Neural crest cell (in vitro differentiated cells): ENCODE measurements at places on chromosomes 1 and 21. TPM values are rescaled to one million over a fixed set of nuclear protein-coding genes. Genes with fewer than 3 reads are reported as not detected.

DNA sequence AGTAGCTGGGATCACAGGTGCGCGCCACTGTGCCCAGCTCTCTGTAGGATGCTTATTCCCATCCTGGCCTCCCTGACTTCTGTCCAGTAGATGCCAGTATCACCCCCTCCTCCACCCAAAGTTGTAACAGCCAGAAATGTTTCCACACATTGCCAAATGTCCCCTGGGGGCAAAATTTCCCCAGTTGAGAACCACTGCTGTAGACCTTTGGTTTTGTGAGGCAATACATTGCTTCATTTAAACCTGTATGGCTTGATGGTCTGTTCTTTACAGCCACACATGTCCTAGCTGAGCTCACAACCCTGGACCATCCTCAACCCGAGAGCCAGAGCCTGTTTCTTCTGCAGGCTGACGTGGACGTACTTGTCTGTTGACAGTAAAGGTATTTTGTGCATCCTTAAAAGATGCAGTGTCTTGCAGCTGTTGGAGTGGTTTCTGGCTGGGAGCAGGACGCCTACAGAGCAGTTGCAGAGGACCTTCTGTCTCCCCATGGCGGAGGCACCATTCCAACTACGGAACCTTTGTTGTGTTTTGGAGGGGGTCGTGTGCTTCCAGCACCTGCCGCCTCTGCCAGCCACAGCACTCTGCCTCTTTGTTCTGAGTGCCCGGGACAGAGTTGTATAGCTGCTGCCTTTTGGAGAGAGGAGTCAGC, 26.6 kb downstream of the DOP1B start:
- no peak for DNase-seq
- H3K27ac ChIP-seq, result no peak overlapping the region
- H3K27me3 ChIP-seq, result no peaks in the 10 kb centered on the region
- peaks cover 3% of the 10 kb centered on the region for H3K4me1 ChIP-seq
- H3K36me3 ChIP-seq, result no peaks in the 10 kb centered on the region

The BLACAT1 gene
- total RNA-seq, result 3.8 and 3.9 TPM in 2 replicates

DNA sequence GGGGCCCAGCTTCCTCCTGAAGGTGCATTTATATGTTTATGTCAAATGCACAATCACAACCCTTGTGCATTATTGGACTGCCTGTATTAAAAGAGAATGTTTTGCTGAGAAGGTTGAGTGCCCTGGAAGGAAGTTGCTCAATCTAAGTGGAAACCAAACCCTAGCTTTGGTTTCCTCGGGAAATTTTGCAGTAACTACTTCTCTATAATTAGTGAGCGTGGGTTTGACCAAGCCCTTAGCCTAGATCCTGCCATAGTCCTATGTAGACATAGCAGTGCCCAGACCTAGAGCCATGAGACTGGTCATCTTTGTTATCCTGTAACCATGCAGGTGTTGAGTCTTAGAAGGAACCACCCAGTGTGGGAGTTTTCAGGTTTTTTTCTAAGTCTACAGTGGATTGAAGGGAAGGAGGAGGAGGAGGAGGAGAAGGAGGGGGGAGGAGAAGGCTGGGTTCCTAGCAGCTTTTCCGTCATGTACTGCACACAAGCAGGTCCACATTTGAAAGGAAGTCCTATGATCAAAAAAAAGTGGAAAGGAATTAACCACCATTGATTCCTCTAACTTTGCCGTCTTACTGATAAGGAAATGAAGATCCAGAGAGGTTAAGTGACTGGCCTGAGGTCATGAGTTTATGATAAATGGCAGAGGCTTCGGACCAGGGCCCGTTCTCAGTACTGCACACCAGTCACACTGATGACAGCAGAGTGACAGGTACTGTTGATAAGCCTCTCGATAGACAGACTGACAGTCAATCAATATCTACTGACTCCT, 72.2 kb upstream of the LYST start:
- no peak for DNase-seq
- H3K27ac ChIP-seq, result no peak overlapping the region
- H3K4me1 ChIP-seq, result peaks cover 12% of the 10 kb centered on the region
- no peak overlapping the region for H3K4me3 ChIP-seq

- no peaks in the 10 kb centered on the region for H3K36me3 ChIP-seq
- H3K27me3 ChIP-seq, result peaks cover 24% of the 10 kb centered on the region
- no peak overlapping the region for H3K4me3 ChIP-seq
Observed at GRCh38 chr1:221230605-221231004, 351.4 kb downstream of the HLX start.

GRCh38 chr1:210330279-210330866, 1.7 kb downstream of the HHAT start:
- peaks cover 19% of the 10 kb centered on the region for H3K4me1 ChIP-seq
- H3K27me3 ChIP-seq, result no peaks in the 10 kb centered on the region
- no peak for DNase-seq

DNA sequence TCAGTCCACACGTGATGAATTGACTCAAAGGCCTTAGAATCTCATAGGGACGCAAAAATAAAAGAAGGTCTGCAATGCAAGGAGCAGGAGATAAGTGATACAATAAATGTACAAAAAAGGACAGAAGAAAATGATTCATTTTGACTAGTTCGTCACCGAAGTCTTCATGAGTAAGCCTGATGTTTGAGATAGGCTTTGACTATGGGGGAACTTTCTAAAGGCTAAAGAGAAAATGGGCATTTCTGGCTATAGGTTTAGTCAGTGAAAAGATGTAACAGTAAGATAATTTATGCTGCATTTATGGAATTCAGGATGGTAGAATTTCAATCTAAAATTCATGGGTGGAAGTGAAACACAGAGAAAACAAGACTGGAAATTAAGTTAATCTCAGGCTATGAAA, 163.0 kb downstream of the ADGRL4 start:
- H3K4me3 ChIP-seq, result no peak overlapping the region
- peaks cover 3% of the 10 kb centered on the region for H3K36me3 ChIP-seq
- DNase-seq, result no peak
- peaks cover 8% of the 10 kb centered on the region for H3K4me1 ChIP-seq

The AZIN2 gene
- 8.1 and 9.7 TPM in 2 replicates for total RNA-seq

- H3K27me3 ChIP-seq, result no peaks in the 10 kb centered on the region
- no peaks in the 10 kb centered on the region for H3K36me3 ChIP-seq
- H3K27ac ChIP-seq, result no peak overlapping the region
- H3K4me1 ChIP-seq, result no peaks in the 10 kb centered on the region
- no peak overlapping the region for H3K4me3 ChIP-seq
Observed at GRCh38 chr1:208009303-208009702, 98.4 kb upstream of the CD34 start.

- peaks cover 9% of the 10 kb centered on the region for H3K36me3 ChIP-seq
- H3K4me1 ChIP-seq, result peaks cover 12% of the 10 kb centered on the region
- H3K27me3 ChIP-seq, result no peaks in the 10 kb centered on the region
- H3K27ac ChIP-seq, result no peak overlapping the region
Observed at GRCh38 chr21:44072111-44072510, 35.1 kb upstream of the PWP2 start.

- H3K36me3 ChIP-seq, result no peaks in the 10 kb centered on the region
- H3K4me1 ChIP-seq, result peaks cover 10% of the 10 kb centered on the region
- no peak overlapping the region for H3K4me3 ChIP-seq
- peaks cover 22% of the 10 kb centered on the region for H3K27me3 ChIP-seq
- no peak for DNase-seq
Observed at GRCh38 chr1:29854700-29855276, 618.5 kb downstream of the PTPRU start.

- no peaks in the 10 kb centered on the region for H3K27me3 ChIP-seq
- no peak overlapping the region for H3K4me3 ChIP-seq
- no peaks in the 10 kb centered on the region for H3K4me1 ChIP-seq
- no peak overlapping the region for H3K27ac ChIP-seq
- peaks cover 2% of the 10 kb centered on the region for H3K36me3 ChIP-seq
- no peak for DNase-seq
Observed at GRCh38 chr1:173355281-173356031, 121.7 kb upstream of the PRDX6 start.

The C1orf185 gene
- not detected in 2 replicates for total RNA-seq

- no peaks in the 10 kb centered on the region for H3K36me3 ChIP-seq
- peak overlapping the region; percentile 23 for H3K4me3 ChIP-seq
- peak; percentile 79 for DNase-seq
- H3K4me1 ChIP-seq, result peaks cover 12% of the 10 kb centered on the region
- H3K27me3 ChIP-seq, result peaks cover 48% of the 10 kb centered on the region
Observed at GRCh38 chr1:4652631-4653327, 1.6 kb upstream of the AJAP1 start.

DNA sequence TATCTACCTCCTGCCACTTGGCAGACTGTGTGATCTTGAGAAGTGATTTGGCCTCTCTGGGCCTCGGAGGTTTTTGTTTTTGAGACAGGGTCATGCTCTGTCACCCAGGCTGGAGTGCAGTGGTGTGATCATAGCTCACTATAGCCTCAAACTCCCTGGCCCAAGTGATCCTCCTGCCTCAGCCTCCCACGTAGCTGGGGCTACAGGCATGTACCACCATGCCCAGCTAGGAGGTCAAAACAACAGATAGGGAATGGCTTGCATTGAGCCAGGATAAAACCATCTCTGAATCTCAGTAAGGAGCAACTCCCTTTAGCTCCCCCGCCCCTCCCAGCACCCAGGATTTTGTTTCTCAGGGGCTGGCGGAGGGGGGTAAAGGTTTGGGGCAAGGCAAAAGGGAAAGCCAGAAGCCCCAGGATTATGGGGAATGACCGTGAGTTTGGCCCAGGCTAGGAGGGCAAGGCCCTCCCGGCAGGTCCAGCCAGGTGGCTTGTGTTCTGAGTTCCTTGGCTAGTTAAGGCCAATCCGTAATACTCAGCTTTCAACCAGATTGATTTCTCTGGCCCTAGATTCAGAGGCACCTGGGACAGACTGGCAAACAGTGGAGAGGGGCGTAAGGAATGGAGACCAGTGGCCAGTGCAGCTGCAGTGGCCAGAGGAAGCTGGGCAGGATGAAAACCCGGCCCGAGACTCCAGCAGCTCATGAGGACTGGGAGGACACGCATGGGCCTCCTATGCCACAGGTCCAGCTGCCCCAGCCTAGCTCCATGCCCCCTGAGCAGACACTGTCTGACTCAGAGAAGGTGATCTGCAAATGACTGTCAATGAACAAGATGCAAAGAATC, 130.1 kb downstream of the DMRTB1 start:
- no peaks in the 10 kb centered on the region for H3K27me3 ChIP-seq
- no peak overlapping the region for H3K27ac ChIP-seq
- no peak for DNase-seq
- H3K36me3 ChIP-seq, result no peaks in the 10 kb centered on the region
- no peak overlapping the region for H3K4me3 ChIP-seq
- H3K4me1 ChIP-seq, result peaks cover 5% of the 10 kb centered on the region

The LCE3E gene
- total RNA-seq, result not detected in 2 replicates

- no peak for DNase-seq
- H3K4me1 ChIP-seq, result peaks cover 18% of the 10 kb centered on the region
- peaks cover 9% of the 10 kb centered on the region for H3K36me3 ChIP-seq
Observed at GRCh38 chr1:214463596-214463995, 87.8 kb downstream of the PTPN14 start.

GRCh38 chr1:75615613-75616435, 4.9 kb upstream of the SLC44A5 start:
- H3K4me3 ChIP-seq, result peak overlapping the region; percentile 87
- no peak overlapping the region for H3K27ac ChIP-seq
- peaks cover 2% of the 10 kb centered on the region for H3K36me3 ChIP-seq
- H3K27me3 ChIP-seq, result peaks cover 38% of the 10 kb centered on the region
- DNase-seq, result peak; percentile 52

The GPR37L1 gene
- 0.05 TPM in 1 of 2 replicates, not detected in the other for total RNA-seq

The FCRL2 gene
- total RNA-seq, result not detected in 2 replicates

GRCh38 chr1:159141584-159142390, 29.6 kb upstream of the CADM3 start:
- H3K36me3 ChIP-seq, result no peaks in the 10 kb centered on the region
- H3K27me3 ChIP-seq, result no peaks in the 10 kb centered on the region
- no peaks in the 10 kb centered on the region for H3K4me1 ChIP-seq
- no peak for DNase-seq
- no peak overlapping the region for H3K27ac ChIP-seq

The SERTAD4 gene
- 1.5 and 1.6 TPM in 2 replicates for total RNA-seq

DNA sequence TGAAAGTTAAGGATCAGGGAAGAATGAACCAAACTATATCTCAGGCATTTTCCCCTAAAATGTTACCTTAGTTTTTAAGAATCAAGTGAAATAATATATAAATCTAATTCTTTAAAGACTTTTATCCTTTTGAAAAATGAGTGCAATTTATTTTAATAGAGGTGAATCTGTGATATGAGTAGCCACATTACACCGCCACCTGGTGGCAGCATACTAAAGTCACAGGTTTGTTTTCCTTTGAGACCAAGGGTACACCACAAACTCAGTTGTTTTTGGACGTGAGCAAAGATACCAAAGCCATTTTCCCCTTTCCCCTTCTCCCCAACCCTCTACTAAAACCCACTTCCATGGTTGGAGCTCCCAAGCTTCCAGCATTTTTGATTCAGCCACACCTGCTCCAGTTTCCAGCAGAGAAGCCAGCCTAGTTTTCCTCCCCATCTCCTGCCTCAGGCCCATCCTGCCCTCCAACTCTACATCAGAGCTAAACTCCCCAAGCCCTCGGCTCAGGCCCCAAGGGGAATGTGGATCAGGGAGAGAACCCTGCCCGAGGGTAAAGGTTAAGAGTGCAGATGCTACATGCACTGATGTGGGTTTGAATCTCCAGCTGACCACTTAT, 22.9 kb upstream of the LDLRAP1 start:
- H3K27me3 ChIP-seq, result no peaks in the 10 kb centered on the region
- H3K27ac ChIP-seq, result no peak overlapping the region
- peaks cover 10% of the 10 kb centered on the region for H3K4me1 ChIP-seq
- H3K4me3 ChIP-seq, result no peak overlapping the region
- H3K36me3 ChIP-seq, result no peaks in the 10 kb centered on the region

GRCh38 chr21:46029186-46029924, 47.8 kb downstream of the COL6A1 start:
- H3K4me3 ChIP-seq, result no peak overlapping the region
- H3K27me3 ChIP-seq, result no peaks in the 10 kb centered on the region
- H3K36me3 ChIP-seq, result peaks cover 16% of the 10 kb centered on the region
- H3K4me1 ChIP-seq, result peaks cover 16% of the 10 kb centered on the region
- no peak for DNase-seq
- H3K27ac ChIP-seq, result no peak overlapping the region

- peaks cover 24% of the 10 kb centered on the region for H3K4me1 ChIP-seq
- no peak for DNase-seq
- no peak overlapping the region for H3K4me3 ChIP-seq
- no peaks in the 10 kb centered on the region for H3K36me3 ChIP-seq
- no peak overlapping the region for H3K27ac ChIP-seq
- peaks cover 7% of the 10 kb centered on the region for H3K27me3 ChIP-seq
Observed at GRCh38 chr1:245512980-245513578, 358.3 kb downstream of the KIF26B start.

The GATAD2B gene
- 49.7 and 52.5 TPM in 2 replicates for total RNA-seq

The ATAD3C gene
- total RNA-seq, result 0.23 and 0.41 TPM in 2 replicates

DNA sequence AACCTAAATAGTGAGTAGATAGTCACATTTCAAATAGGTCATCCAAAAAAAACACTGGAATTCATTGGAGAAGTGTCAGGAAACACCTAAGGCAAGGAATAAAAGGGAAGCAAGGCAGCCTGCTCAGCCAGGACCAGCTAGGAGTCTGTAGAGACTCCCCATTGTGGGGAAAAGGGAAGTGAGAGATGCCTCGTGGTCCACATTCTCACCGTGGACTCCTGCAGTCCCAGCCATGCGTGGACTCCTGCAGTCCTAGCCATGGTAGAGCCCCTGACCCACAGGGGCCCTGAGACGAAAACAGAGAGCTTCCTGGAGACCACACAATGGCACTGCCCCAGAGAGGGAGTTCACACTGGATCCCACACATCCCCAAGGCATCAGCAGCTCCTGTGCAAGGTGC, 97.5 kb downstream of the LRIG2 start:
- no peaks in the 10 kb centered on the region for H3K27me3 ChIP-seq
- peaks cover 5% of the 10 kb centered on the region for H3K36me3 ChIP-seq
- DNase-seq, result no peak

GRCh38 chr1:209319057-209319432, 264.5 kb upstream of the CAMK1G start:
- H3K4me3 ChIP-seq, result no peak overlapping the region
- H3K4me1 ChIP-seq, result no peaks in the 10 kb centered on the region
- DNase-seq, result no peak
- no peak overlapping the region for H3K27ac ChIP-seq
- H3K36me3 ChIP-seq, result no peaks in the 10 kb centered on the region
